T-helper 1 cell (primary cell): ENCODE measurements at places on chromosomes 1 and 21.

GRCh38 chr1:54872036-54872331 lies 15.0 kb downstream of the DHCR24 start:
- DNase-seq = no peak

DNA sequence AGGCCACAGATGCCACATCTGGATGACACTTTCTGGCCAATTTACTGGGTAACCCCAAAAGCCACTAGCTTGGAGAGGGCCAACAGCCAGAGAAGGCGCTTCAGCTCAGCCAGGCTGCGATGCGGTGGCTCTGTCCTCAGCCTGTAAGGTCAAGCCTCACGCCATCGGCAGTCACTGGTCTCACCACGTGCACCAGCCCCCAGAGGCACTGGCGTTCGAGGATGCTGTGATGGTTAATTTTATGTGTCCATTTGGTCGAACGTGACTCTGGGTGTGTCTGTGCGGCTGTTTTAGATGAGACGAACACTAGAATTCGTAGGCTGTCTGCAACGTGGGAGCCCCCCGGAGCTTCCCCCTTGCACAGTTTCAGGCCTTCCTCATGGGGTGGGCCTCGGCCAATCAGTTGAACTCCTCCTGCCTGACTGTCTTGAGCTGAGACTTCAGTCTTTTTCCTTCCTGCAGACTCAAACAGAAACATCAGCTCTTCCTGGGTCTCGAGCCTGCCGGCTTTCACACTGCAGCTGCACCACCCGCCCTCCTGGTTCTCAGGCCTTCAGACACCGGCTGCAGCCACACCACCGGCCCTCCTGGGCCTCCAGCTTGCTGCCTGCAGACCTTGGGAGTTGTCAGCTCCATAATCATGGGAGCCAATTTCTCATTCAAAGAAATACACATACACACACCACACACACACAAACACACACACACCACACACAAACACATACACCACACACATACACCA lies 41.6 kb upstream of the SLC45A1 start:
- DNase-seq = no peak

GRCh38 chr1:75796376-75797272 lies at the start of gene MSH4:
Gene MSH4 (plus strand): TSS chr1:75796882. CDS start chr1:75796986, 104 bp downstream.
- no peak for DNase-seq

DNA sequence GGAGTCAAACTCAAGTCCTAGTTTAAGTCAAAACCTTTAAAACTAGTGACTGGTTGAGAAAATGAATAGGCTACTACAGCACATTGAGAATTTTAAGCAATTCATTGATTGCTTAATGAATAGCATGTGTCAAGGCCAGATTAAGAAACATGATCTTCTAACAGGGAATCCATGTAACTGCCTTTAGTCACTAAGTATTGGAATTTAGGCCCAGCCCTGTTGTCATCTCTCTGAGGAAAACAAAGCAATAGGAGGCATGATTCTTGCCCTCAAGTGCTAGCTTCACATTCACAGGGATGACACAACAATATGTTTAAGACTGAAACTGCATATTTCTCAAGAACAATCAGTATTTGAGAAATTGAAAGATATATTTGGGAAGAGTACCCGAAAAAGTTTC lies 70.0 kb upstream of the PTGS2 start:
- no peak for DNase-seq

DNA sequence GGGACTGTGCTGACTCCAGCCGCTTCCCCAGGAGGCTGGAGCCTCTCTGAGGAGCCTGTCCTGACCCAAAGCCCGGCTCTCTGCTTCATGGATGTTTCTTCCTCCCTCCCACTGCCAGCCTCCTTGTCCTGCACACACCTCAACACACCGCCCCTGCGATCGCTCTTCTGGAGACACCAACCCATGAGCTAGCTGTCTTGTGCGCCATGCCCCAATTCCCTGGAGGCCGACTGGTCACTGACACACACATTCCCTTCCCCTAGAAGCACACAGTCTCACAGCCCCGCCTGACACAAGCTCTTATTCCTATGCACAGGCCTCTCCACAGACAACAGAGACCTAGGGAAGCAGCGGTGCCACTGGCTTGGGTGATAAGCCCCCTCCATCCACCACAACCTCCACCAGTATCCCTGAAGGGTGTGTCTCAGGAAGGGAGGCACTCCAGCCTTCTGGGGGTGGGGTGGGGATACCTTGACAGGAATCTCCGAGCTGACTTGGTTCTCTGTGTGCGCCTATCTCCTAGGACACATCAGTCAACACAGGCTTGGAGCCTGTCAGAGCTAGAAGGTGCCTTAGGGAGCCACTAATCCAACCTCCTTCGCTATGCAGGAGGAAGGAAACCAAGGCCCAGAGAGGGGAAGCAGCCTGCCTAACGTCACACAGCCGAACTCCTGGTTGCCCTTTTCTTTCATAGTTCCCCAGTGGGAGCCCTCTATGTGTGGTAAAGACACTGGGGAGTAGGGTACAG lies 31.1 kb downstream of the AHDC1 start:
- DNase-seq = no peak

GRCh38 chr1:9815150-9815549 lies 8.6 kb downstream of the CLSTN1 start:
- DNase-seq = no peak

GRCh38 chr1:166273618-166274017 lies 106.8 kb upstream of the FAM78B start:
- DNase-seq = no peak

- no peak for DNase-seq
Measured at GRCh38 chr1:118905196-118905595, 82.9 kb downstream of the TBX15 start.

DNA sequence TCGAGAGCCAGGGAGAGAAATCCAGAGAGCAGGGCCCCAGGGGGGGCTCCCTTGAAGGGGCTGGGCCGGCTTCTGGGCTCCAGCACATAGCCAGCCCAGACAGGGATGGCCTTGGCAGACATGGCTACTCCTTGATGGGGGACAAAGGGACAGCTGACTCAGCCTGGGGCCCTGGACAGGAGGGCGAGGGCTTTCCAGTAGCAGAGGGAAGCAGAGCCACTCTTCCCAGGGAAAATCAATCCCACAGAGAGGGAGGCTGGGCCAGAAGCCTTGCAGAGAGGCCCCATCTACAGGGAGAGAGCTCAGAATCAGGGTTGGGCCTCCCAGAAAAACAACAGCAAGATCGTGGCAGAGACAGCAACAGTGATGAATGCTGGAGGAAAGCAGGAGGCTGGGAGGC lies 15.6 kb downstream of the IGFN1 start:
- no peak for DNase-seq
